Pancreas (tissue), 10 donors: ENCODE measurements at places on chromosomes 6 and 20. TPM values are rescaled to one million over a fixed set of nuclear protein-coding genes. Genes with fewer than 3 reads are reported as not detected.
A peak's percentile ranks its signal among the peaks of the same experiment; 100 is the strongest.

DNA sequence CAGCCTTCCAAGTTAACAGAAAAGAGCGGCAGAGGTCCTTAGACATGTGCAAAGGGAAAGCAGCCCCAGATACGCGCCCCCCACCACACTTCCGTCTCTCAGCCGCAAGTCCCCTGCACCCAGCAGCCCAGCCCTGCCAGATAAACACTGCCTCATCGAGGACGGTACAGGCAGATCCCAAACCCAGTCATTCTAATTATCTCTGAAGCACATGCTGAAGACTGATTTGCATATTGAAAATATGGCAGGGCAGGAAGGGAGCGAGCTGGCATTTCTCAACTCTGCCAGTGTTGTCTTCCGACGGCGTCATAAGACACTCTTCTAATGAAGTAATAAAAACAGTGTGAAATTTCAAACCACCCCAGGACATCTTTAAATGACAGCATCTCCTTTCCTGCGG lies 122.8 kb upstream of the CDH4 start:
- DNase-seq = no peak

GRCh38 chr6:116866281-116866871 lies 10.7 kb upstream of the RFX6 start:
- no peak for DNase-seq

- DNase-seq = no peak
Measured at GRCh38 chr6:157570104-157570503, 189.1 kb downstream of the ZDHHC14 start.

The TTI1 gene
- 11.4 TPM for total RNA-seq

DNA sequence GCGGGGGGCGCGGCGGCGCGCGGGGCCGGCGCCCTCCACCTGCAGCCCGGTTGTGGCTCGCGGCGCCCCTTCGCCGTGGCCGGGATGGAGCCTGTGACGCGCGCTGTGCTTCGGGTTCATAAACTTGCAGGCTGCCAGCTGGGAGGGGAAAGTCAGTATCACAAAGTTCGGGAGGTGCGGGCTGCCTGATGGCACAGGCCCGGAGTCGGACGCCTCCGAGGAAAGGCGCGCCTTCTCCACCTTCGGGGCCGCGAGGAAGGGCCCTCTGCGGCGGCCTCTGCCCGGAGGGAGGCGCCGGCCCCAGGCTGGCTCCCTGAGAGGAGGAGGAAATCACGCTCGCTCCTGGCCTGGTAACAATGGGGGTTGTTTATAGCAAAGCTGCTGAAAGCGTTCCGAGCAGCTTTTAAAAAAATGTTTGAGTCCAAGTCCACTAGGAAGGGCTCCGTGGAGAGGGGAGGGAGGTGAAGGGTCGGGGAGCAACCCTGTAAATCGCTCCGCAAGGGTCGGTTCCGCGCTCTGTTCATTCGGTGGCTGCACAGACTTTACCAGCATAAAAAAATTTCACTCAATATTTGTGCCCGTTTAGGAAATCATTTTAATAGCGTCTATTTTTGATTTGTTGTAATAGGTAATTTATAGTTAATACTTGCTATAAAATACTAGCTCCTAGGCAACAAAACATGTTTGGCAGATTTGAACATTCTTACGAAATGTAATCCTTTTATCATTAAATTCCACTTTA lies 1.0 kb downstream of the AFDN start:
- peak; percentile 57 for DNase-seq

The WFDC10B gene
- total RNA-seq = not detected

GRCh38 chr6:143549949-143550268 lies 38.4 kb upstream of the FUCA2 start:
- no peak for DNase-seq

GRCh38 chr6:150382171-150382570 lies 13.4 kb downstream of the IYD start:
- DNase-seq = no peak

- no peak for DNase-seq
Measured at GRCh38 chr20:576156-576555, 32.6 kb upstream of the CSNK2A1 start.

DNA sequence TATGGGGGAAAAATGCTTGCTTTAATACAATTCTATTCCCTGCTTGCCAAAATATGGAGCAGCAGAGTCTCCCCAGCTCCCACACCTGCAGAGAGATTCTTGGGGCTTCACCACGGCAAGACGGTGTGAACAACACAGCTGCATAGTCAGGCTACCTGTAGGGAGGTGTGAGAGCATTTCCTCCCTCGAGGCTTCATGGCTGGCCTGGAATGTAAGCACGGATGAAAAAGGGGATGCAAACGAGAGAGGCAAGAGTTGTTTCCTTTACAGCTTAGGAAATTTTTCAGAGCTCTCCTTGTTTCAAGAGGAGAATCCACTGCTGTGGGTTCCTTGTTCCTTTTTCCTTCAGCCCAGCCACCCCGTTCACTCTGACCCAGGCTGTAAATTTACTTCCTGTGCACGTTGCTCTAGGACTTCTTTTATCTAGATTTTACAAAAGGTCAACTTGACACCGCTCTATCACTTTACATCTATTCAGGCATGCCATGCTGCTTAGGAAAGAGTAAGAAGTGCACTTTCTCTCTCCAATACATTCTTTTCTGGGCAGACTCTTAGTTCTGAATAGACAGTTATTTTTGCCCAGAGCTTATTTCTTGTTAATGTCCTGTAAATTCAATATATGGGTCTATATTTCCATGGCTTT lies 197.1 kb downstream of the KHDC1L start:
- no peak for DNase-seq

DNA sequence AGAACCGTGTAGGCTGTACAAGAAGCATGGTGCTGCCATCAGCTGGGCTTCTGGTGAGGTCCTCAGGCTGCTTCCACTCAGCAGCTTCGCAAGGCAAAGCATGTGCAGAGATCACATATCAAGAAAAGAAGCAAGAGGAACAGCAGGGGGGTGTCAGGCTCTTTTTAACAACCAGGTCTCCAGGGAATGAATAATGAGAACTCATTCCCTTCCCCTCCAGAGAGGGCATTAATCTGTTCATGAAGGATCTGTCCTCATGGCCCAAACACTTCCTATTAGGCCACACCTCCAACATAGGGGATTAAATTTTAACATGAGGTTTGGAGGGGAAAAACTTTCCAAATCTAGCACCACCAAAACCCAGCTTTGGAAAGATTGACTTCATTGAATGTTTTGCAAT lies 20.0 kb downstream of the GINM1 start:
- DNase-seq = no peak

The CNBD2 gene
- total RNA-seq = 2.5 TPM

- no peak for DNase-seq
Measured at GRCh38 chr20:59138114-59138748, 25.4 kb upstream of the ZNF831 start.

GRCh38 chr20:57391439-57392301 lies 474 bp downstream of the RBM38 start:
- DNase-seq = peak; percentile 81

DNA sequence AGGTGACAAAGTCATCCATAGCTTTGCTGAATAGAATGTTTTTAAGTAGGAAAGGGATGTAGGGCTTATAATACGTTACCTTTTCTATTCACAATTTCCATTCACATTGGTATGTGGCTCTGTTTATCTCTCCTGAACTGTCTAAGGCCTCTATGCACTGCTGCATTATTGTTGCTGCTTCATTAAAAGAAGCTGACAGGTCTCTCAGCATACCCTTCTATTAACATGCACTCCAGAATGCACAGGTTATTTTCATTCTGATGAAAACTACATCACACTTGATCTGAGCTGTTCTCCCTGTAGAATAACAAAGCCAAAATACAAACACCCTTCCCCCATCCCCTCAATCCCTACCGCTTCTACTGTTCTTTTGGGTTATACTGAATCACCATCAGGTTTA lies 399.3 kb downstream of the TBC1D32 start:
- no peak for DNase-seq

The GRM1 gene
- not detected for total RNA-seq

DNA sequence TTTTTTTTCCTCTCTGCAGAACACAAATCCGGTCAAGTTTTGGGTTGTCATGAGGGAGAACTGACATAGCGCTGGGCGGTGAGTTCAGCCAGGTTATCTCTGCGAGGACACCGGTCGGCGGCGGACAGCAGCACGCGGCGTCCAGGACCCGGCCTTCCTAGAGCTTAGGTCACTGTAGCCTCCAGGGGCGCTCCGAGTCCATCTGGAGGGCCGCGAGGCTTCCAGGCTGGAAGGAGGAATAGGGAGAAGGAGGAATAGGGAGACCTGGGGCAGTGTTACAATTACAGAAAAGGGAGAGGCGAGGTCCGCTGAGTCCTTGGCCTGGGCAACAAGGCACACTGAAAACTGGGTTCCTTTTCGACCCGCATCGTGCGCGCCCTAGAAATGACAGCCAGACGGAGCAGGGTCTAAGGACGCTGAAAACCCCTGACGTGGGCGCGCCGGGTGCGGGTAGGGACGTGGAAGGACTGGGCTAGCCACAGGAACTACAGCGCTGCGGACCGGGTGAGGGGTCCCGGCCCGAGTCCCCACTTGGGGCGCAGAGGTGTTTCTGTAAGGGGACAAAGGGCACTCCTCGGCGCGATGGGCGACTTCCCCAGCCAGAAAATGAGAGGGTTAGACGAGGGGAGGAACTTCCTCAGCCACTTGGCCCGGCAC lies 536 bp upstream of the FNDC1 start:
- DNase-seq = peak; percentile 63

GRCh38 chr20:433300-433975 lies 25.3 kb downstream of the RBCK1 start:
- no peak for DNase-seq

The FAM217A gene
- total RNA-seq = 0.16 TPM

The GTSF1L gene
- total RNA-seq = not detected

The PREX1 gene
- 1.7 TPM for total RNA-seq

- no peak for DNase-seq
Measured at GRCh38 chr6:49841424-49841823, 24.9 kb downstream of the CRISP1 start.

- DNase-seq = no peak
Measured at GRCh38 chr6:20313051-20313450, 88.6 kb upstream of the E2F3 start.

The SIM1 gene
- total RNA-seq = 5.0 TPM

The ITPR3 gene
- total RNA-seq = 13.5 TPM

The SLC23A2 gene
- total RNA-seq = 9.1 TPM

DNA sequence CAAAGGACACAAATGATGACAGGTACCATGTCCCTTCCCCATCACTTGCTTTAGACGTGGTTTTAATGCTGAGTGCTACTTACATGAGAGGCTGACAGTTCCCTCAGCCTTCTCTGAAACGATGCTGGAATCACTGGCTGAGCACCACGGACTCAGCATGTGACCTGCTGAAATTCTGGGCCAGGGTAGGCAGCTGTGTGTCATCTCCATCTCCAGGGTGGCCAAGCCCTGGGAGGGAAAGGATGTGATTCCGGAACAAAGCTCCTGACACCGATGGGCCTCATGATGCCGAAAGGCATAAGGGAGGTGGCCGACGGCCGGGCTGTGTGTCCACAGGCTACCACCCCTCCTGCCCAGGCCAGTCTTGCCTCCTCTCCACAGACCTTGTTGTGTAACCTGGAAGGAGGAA lies 184.3 kb upstream of the CST7 start:
- peak; percentile 6 for DNase-seq

DNA sequence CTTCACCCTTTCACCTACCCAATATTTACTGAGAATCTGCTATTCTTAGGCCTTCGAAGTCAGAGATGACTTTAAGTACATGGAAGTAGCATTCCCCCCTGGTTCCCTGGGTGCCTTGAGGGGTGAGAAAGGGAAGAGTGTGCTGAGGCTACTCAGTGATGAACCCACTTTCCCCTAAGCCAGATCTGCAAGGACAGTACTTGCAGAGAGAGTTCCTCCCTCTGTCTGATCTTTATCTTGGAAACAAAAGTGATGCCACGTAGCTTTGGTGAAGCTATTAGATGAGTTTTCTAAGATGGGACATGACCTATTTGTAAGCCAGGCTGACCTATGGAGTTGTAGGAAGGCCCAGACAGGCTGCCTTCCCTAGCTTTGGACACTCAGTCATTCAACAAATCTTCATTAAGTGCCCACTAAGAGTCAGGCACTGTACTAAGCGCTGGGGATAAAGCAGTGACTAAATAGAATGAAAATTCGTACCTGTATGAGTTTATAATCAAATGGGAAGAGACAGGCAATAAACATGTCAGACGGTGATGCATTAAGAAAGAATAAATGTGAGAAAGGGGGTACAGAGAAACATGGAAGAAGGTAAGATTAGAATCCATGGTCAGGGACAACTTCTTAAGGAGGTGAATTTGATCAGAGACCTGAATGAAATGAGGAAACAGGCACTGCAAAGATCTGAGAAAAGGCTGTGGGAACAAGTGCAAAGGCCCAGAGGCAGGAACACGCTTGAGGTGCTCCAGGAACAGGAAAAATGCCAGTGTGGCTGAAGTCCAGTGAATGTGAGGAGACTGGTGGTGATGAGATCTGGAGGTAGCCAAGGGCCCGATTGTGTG lies 42.2 kb downstream of the BCL2L1 start:
- DNase-seq = no peak

DNA sequence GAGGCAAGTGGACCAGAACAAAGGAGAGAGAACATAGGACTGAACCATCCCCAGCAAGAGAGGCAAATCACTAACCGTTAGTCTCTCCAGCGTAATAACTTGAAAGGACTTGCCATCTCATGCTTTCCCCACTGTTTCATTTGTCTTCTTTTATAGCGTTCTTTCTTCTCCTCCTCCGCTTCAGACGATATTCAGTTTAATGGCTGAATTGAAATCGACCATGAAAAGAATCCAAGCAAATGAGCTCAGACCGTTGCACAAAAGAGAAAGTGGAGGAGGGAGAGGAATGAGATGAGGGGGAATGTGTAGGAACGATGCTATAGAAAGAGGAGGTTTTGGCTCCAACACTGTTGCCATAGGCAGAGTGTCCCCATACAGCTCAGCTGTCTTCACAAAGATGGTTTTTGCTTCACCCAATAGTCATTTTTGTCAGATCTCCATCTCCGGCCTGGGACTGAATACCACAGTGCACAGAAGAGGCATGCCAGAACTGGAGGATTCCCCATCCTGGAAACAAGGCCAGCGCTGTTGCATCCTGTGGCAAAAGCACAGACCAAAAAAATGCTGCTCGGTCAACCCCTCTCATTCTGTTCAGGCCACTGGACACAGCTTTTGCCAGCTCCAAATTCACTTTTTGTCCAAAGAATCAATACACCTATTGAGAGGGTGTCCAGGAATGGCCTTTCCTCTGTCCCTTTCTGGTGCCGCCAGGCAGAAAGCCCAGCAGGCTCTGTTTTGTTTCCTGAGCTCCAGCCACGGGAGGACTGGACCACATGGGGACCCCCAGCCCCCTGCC lies 176.1 kb downstream of the ID4 start:
- no peak for DNase-seq

DNA sequence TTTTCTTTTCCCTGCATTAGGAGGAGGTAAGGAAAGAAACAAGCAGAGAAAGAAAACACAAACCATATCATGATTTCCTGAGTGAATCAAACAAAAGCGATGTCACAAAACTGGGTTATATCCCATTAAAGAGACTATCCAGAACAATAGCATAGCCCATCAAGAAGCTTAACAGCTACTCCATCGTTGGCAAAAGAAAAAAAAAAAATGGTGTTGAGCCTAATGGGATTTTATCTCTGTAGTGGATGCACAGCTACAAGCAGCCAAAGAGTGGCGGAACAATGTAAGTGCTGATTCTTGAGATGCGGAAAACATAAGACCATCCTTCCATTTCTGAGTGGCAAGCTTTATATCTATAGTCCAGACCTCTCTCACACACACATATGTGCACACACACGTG lies 106.2 kb upstream of the NRSN1 start:
- DNase-seq = no peak
